Heart left ventricle (tissue), 16 donors: ENCODE measurements at places on chromosomes 2 and 18. TPM values are rescaled to one million over a fixed set of nuclear protein-coding genes. Genes with fewer than 3 reads are reported as not detected.

GRCh38 chr18:9104244-9104901, 1.9 kb downstream of the NDUFV2 start:
- peak overlapping the region; percentile 99 for H3K27ac ChIP-seq
- H3K4me1 ChIP-seq = peaks cover 67% of the 10 kb centered on the region
- no peaks in the 10 kb centered on the region for H3K27me3 ChIP-seq
- no peaks in the 10 kb centered on the region for H3K36me3 ChIP-seq

- H3K4me3 ChIP-seq = no peak overlapping the region
- H3K36me3 ChIP-seq = no peaks in the 10 kb centered on the region
- peaks cover 10% of the 10 kb centered on the region for H3K4me1 ChIP-seq
- H3K27ac ChIP-seq = no peak overlapping the region
- DNase-seq = no peak
These were observed 103.5 kb downstream of the BMPR2 start for GRCh38 chr2:202479610-202480009.

DNA sequence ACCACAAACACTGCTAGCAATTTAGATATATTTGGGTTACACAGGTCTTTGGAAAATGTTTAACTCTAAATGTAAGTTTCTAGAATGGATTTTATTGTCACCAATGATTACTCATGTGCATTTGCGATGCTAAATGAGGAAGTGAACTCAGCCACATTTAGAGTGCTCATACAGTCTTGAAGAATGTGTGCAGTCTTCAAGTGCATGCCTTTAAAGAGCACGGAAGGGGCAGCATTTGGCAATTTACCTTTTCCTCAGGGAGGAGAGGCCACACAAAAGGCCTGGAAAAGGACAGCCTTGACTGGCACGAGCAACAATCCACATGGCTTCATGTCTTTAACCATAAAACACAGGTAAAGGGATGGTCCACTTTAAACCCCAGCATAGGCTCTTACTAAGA, 78.5 kb upstream of the STK17B start:
- H3K36me3 ChIP-seq = peaks cover 22% of the 10 kb centered on the region
- H3K4me1 ChIP-seq = peaks cover 4% of the 10 kb centered on the region
- no peak for DNase-seq
- H3K4me3 ChIP-seq = no peak overlapping the region
- H3K27ac ChIP-seq = no peak overlapping the region

The STARD6 gene
- total RNA-seq = not detected

- H3K27ac ChIP-seq = no peak overlapping the region
- peaks cover 10% of the 10 kb centered on the region for H3K36me3 ChIP-seq
- H3K27me3 ChIP-seq = no peaks in the 10 kb centered on the region
These were observed 3.2 kb downstream of the RALBP1 start for GRCh38 chr18:9478545-9478944.

The GDF7 gene
- 0.56 TPM for total RNA-seq

- no peaks in the 10 kb centered on the region for H3K4me1 ChIP-seq
- H3K27ac ChIP-seq = no peak overlapping the region
- H3K27me3 ChIP-seq = no peaks in the 10 kb centered on the region
- H3K4me3 ChIP-seq = no peak overlapping the region
- H3K36me3 ChIP-seq = no peaks in the 10 kb centered on the region
These were observed 585.0 kb upstream of the NXPH2 start for GRCh38 chr2:139365189-139365588.

- no peaks in the 10 kb centered on the region for H3K4me1 ChIP-seq
- no peaks in the 10 kb centered on the region for H3K36me3 ChIP-seq
- no peaks in the 10 kb centered on the region for H3K27me3 ChIP-seq
- no peak for DNase-seq
These were observed 46.4 kb downstream of the MREG start for GRCh38 chr2:215966951-215967350.

DNA sequence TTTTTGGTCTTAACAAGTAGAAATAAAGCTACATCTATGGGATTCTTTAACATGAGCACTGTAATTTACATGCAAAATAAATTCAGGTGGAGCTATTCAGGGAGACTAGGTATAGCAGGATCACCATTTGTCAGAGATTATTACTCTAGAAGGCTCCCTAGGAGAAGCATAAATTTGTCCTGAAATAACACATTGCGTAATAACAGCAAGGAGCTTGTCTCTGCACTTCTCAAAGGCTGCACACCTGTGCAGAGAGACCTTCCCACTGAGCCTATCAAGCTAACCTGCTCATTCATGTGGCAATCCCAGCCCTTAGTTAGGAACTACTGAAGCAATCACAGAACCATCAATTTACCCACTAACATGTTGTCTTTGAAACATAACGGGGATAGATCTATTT, 437.4 kb upstream of the MC4R start:
- H3K36me3 ChIP-seq = no peaks in the 10 kb centered on the region
- H3K27me3 ChIP-seq = no peaks in the 10 kb centered on the region
- H3K4me3 ChIP-seq = no peak overlapping the region
- no peaks in the 10 kb centered on the region for H3K4me1 ChIP-seq
- DNase-seq = no peak

DNA sequence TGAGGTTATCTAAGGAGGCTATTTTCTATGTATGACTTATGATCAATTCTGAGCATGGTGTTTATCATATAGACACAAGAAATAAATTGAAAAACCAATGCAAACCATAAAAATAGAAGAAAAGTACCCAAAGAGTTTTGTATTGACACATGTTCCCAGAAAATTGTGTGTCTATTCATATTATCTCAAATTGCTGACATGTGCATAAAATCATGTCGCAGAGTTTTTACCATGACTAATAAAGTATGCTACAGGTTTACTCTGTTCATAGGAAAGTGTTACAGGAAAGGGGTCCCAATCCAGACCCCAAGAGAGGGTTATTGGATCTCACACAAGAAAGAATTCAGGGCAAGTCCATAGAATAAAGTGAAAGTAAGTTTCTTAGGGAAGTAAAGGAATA, 290.7 kb upstream of the NRXN1 start:
- H3K4me3 ChIP-seq = no peak overlapping the region
- no peaks in the 10 kb centered on the region for H3K27me3 ChIP-seq
- no peak for DNase-seq

DNA sequence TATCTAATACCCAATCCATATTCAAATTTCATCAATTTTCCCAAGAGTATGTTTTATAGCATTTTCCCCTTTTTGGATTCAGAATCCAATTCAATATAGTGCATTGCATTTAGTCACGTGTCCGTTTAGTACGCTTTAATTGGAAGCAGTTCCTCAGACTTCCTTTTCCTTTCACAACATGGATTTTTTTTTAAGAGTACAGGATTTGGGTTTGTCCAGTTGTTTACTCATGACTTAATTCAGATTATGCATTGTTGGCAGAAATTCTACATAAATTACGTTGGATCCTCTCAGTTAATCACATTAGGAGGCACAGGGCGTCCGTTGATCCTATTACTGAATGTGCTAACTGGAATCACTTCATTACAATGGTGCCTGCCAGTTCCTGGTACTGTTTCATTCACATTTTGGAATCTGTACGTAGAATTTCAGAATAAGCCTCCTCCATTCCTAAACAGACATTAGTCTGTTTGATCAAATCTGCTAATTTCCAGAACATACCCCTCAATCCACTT, 70.0 kb upstream of the ATIC start:
- no peaks in the 10 kb centered on the region for H3K36me3 ChIP-seq
- DNase-seq = no peak
- no peaks in the 10 kb centered on the region for H3K27me3 ChIP-seq
- no peak overlapping the region for H3K4me3 ChIP-seq
- no peak overlapping the region for H3K27ac ChIP-seq

GRCh38 chr2:122138561-122138960, 383.1 kb downstream of the TSN start:
- H3K27ac ChIP-seq = no peak overlapping the region
- H3K4me1 ChIP-seq = no peaks in the 10 kb centered on the region
- no peak overlapping the region for H3K4me3 ChIP-seq
- no peaks in the 10 kb centered on the region for H3K36me3 ChIP-seq
- no peak for DNase-seq
- no peaks in the 10 kb centered on the region for H3K27me3 ChIP-seq

DNA sequence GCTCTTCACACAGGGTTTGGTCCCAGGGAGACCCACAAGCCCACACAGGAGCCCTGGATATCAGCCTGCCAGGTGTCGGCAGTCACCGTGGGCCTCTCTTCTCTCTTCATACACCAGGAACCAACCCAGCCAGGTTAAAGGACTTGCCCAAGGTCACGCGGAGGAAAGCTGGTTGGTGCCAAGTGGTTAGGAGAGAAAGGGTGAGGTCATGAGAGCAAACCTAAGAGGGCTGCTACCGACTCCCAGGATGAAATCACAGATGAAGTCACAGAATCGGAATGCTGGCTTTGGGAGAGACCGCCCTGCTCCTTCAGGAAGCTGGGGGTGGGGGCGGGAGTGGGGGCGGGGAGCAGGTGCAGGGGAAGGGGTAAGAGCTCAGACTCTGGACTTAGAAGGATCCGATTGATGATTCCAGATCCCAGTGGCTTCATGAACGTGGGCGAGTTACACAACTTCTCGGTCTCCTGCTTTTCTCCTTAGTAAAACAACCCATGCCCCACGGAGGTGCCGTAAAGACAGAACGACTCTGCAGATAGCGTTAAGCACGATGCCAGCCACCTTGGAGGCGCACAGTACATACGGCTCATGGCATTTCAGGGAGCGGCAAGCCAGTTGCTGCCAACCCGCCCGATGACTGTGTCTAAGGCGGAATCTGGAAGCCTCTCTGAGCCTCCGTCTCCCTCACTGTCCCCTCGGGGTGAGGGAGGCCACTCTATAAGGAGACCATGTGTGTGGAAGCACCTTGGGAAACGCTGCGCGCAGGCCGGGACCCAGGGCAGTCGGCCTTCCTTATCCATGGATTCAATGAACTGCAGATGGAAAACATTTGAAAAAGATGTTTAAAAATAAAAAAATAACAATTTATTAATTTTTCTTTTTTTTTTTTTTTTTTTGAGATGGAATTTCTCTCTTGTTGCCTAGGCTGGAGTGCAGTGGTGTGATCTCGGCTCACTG, 23.0 kb upstream of the TAF1B start:
- no peak overlapping the region for H3K27ac ChIP-seq
- H3K27me3 ChIP-seq = no peaks in the 10 kb centered on the region
- H3K4me1 ChIP-seq = no peaks in the 10 kb centered on the region
- no peaks in the 10 kb centered on the region for H3K36me3 ChIP-seq

DNA sequence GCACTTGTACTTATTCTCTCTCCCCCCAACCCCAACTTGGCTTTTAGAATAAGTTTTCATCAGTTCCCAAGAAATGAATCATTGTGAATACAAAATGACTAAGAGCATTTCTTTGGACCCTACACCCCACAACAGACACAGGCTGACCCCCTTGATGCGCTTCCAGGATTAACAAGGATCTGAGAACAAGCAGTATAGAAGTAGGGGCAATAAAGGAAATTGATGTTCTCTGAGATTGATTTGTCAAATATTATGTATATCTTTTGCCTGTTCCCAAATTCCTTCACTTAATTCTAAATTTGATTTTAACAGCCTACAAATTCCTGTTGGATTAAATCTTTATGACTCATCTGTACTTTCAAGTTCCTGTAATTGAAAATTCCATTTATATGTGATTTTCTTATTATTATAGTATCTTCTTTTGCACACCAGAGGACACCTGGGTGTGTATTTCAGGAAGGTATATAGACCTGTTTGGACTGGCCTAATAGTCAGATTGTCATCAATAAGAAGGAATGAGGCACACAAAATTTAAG, 10.2 kb upstream of the PTPN4 start:
- H3K4me3 ChIP-seq = no peak overlapping the region
- no peaks in the 10 kb centered on the region for H3K36me3 ChIP-seq
- no peak for DNase-seq
- H3K27ac ChIP-seq = no peak overlapping the region
- no peaks in the 10 kb centered on the region for H3K27me3 ChIP-seq
- no peaks in the 10 kb centered on the region for H3K4me1 ChIP-seq

GRCh38 chr2:191311627-191312026, 66.4 kb downstream of the MYO1B start:
- DNase-seq = no peak
- H3K4me3 ChIP-seq = no peak overlapping the region
- H3K27me3 ChIP-seq = no peaks in the 10 kb centered on the region
- no peak overlapping the region for H3K27ac ChIP-seq
- H3K36me3 ChIP-seq = no peaks in the 10 kb centered on the region

- DNase-seq = no peak
- peaks cover 3% of the 10 kb centered on the region for H3K27me3 ChIP-seq
- no peaks in the 10 kb centered on the region for H3K36me3 ChIP-seq
- peak overlapping the region; percentile 75 for H3K27ac ChIP-seq
These were observed 45.9 kb upstream of the KCNF1 start for GRCh38 chr2:10865841-10866240.

DNA sequence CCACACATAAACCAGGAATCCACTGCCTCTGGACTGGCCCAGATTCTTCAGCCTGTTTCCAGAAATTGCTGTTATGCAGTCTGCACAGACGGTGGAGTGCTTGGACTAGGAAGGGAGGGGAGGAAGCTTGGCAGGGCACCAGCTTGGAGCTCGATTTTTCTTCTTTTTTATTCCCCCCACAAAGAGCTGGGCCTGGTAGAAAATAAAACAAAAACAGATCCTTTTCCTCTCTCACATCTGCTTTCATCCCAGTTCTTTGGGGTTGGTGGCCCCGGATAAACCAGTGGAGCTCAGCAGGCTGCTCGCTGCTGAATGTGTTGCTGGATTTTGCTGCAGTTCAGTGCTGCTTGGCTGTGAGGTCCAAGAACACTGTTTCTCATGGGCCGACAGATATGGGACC, 16.0 kb downstream of the LRRTM1 start:
- no peak overlapping the region for H3K4me3 ChIP-seq
- no peak for DNase-seq
- no peak overlapping the region for H3K27ac ChIP-seq

DNA sequence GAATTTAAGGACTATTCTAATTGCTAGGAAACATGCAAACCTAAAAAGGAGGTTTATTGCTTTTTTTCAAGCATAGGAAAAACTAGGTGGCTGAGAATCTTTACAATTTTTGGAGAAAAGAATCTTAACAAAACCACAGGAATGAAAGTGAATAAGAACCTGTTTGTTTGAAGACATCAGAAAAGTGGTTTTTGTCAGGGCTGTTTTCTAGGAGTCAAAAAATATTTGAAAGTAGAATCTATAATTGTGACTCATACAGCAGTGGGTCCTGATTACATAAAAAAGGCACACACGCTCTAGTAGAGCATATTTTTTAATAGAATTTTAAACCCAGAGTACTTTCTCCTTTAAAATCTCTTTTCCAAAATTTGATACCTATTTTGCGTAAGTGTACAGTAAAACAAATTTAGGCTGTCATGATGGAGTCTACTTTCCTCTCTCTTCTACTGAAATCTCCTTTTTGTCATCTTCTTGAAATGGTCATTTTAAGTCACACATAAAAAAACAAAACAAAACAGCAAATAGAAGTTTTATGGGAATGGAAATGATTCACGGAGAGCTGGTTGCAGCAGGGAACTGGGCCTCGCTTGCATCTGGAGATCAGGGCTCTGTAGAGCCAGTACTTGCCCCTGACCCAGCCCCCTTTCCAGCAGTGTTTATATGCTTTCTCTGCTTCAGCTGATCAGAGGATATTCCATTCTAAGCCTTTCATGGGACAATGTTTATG, 59.1 kb upstream of the PELI1 start:
- H3K4me3 ChIP-seq = no peak overlapping the region
- peaks cover 46% of the 10 kb centered on the region for H3K4me1 ChIP-seq
- H3K27me3 ChIP-seq = no peaks in the 10 kb centered on the region

GRCh38 chr2:30326497-30326896, 95.2 kb downstream of the LBH start:
- no peaks in the 10 kb centered on the region for H3K4me1 ChIP-seq
- H3K27ac ChIP-seq = no peak overlapping the region
- H3K27me3 ChIP-seq = no peaks in the 10 kb centered on the region
- no peak overlapping the region for H3K4me3 ChIP-seq

- H3K36me3 ChIP-seq = no peaks in the 10 kb centered on the region
- H3K27me3 ChIP-seq = no peaks in the 10 kb centered on the region
- no peaks in the 10 kb centered on the region for H3K4me1 ChIP-seq
- DNase-seq = no peak
- H3K4me3 ChIP-seq = peak overlapping the region; percentile 55
These were observed 150.8 kb upstream of the SPATS2L start for GRCh38 chr2:200155652-200156051.

The TNS1 gene
- 742 TPM for total RNA-seq
